ENCODE measurements at places on chromosomes 1 and 21.

DNA sequence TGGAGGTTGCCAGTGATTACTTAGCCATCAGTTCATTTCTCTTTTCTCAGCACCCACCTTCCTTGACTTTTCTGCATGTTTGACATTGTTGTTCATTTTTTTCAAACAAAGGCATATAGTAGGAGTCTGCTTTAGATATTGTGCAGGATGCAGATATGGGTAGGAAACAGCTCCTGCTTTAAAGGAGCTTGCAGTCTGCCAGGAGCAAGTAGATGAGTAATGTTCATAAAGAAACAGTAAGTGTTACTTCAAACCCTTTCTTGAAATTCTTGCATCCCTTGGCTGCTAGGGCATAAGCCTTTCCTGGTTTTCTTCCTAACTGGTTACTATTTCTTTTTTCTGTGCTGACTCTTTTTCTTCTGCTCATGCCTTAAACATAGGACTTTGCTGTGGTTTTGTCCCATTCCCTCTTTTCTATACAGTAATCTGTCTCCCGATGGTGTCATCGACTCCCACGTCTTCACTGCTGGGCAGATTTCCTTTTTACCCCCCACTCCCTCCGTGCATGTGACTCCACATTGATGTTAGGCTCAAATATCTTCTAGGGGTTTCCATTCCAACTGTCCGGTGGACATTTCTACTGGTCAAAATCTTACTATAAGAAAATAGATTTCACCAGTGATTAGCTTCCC is 20.4 kb downstream of the PTGFRN start:
- DNase-seq = no peak

GRCh38 chr1:25473653-25474225 is 43.0 kb downstream of the MACO1 start:
- no peak for DNase-seq

GRCh38 chr1:150696590-150696989 is 364 bp downstream of the GOLPH3L start:
- DNase-seq = no peak

- no peak for DNase-seq
Observed at GRCh38 chr1:39170731-39171667, 33.5 kb upstream of the MACF1 start.

DNA sequence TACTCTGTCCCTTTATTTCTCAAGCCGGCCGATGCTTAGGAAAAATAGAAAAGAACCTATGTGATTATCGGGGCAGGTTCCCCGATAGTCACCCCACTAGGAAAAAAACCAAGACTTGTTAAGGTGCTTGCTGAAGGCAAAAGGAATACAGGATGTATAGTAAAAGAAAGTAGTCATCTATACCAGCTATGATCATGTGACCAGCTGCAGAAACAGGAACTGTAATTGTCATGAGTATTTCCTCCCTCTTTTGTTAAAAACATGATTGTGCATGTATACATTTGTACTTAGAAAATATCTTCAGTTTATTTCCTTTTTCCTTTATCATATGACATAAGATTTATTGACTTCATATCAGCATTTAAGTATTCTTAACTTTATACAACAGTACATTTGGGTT is 30.5 kb downstream of the PIGK start:
- no peak for DNase-seq

DNA sequence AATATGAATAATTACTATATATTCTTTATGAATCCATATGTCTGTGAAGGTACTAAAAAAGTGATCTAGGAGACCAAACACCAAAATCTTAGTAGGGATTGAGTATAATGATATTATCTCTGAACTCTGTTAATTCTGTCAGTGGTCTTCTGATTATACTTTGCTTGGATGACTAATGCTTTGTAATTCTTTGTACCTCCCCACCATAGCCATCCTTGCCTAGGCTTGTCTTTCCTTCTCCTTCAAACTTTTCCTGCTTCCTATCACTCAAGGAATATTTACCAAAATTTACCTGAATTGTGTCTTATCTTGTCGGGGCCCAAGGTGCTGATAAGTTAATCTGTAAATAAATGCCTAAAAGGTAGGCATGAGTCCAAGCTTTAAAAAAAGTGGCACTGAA is 845 bp upstream of the RGS5 start:
- no peak for DNase-seq
